ENCODE measurements at places on chromosomes 16 and 17.
A peak's percentile ranks its signal among the peaks of the same experiment; 100 is the strongest.

DNA sequence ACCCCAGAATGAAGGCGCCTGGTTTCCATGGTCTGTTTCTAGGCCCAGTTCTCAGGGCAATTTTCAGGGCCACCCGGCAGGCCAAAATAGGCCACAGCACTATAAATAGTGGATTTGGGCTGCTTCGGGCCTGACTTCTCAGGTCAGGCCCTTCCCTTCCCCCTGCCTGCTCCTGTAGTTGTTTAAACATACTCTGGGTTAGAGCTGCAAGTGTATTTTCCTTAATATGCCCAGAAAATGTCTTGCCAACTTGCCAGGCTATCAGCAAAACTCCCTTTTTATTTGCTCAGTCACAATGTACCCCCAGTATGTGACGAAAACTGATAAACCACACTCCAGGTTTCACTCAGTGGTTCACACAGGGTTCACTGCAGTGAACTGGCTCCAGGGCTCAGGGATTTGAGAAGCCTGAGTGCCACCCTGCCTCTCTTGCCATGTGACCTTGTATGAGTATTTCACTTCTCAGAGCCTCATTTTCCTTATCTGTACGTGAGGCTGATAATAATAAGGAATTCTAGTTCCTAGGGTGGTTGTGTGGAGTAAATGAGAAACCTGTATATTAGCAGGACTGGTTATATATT lies 76.5 kb downstream of the GPRC5B start:
- no peak for DNase-seq

GRCh38 chr16:65271996-65272395 lies 150.1 kb upstream of the CDH11 start:
- DNase-seq = no peak

- DNase-seq = no peak
Observed at GRCh38 chr17:80468781-80469493, 7.5 kb downstream of the NPTX1 start.

GRCh38 chr17:32722733-32723132 lies 154.2 kb downstream of the MYO1D start:
- DNase-seq = no peak

DNA sequence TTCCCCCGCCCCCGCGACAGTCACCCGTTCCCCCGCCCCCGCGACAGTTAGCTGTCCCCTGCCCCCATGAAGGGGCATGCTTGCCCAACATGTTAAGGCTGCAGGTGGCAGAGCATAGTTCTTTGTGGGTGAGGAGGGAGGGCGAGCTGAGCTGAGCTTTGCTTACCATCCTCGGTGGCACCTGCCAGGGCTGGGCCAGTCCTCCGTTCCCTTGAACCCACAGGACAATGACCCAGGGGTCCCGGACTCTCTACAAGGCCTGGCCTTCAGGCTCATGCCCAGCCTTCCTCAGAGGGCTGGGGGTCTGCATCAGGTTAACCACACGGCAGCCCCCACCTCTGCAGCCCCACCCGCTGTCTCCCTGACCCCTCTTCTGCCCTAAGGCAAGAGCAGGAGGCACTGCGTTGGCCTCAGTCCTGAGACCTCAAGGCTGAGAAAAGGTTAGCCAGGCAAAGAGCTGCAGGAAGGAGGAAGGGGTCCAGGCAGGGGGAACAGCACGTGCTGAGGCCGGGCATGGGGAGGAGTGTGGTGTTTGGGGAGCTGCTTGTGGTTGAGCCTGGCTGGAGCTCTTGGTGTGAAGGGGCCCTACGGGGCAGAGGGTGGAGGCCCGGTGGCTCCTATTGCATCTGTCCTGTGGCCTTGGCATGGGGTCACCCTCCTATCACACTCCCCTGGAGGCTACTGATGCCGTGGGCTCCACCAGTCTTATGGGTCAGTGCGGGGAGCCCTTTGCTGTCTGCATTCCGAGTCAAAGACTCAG lies 11.4 kb upstream of the DOC2B start:
- DNase-seq = no peak

- no peak for DNase-seq
Observed at GRCh38 chr17:43027091-43028032, 2.3 kb downstream of the RND2 start.

DNA sequence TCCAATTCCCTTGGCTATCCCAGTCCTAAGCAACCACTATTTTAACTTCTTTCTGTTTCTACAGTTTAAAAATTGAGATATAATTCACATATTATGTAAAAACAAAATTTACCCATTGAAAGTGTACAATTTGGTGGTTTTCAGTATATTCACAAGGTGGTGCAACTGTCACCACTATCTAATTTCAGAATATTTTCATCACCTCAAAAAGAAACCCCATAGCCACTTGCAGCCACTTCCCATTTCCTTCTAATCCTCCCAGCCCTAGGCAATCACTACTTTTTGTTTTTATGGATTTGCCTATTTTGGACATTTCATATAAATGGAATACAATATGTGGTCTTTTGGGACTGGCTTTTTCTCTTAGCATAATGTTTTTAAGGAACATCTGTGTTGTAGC lies 36.1 kb upstream of the NACA2 start:
- DNase-seq = no peak

DNA sequence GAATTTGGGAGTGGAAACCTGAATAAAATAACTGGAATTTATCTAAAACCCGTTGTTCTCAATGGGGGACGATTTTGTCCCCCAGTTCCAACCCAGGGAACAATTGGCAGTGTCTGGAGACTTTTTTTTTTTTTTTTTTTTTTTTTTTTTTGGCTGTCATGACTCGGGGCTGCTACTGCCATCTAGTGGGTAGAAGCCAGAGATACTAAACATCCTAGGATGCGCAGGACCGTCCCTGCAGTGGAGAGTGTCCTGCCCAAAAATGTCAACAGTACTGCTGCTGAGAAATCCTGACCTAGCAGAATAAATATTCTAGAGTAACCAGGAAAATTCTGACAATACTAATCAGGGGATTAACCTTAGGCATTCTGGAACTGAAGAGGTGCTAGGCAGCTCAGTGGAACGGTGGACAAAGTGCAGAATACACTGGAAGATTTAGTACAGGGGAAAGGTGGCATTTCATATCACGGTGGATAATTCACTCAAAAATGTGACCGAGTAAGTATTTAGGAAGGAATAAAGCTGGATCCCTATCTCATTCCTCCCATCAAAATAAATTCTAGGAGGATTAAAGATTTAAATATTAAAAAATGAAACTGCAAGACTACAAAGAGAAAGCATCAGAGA lies 107.6 kb downstream of the SPECC1 start:
- DNase-seq = peak; percentile 8

GRCh38 chr16:5176505-5176904 lies 78.9 kb upstream of the EEF2KMT start:
- no peak for DNase-seq

DNA sequence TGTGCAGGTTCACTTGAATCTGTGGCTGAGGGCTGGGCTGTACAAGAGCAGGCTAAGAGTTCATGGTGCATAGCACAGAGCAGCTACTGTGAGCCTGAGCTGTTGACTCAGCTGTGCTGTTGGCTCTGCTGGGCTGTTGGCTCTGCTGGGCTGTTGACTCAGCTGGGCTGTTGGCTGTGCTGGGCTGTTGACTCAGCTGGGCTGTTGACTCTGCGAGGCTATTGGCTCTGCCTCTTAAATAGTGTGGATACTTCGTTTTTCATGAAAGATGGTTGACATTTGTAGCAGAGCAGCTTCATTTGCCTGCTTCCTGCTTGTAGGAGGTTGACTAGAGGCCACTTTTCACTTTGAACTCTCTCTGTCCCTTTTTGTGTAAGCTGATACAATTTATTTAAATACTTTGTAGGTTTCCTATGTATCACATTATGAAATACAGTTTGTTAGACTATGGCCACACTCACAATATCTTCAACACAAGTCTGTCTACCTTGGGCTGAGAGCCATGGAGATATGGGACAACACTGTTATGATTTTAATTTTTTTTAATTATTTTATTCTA lies 40.3 kb upstream of the CCNF start:
- no peak for DNase-seq

DNA sequence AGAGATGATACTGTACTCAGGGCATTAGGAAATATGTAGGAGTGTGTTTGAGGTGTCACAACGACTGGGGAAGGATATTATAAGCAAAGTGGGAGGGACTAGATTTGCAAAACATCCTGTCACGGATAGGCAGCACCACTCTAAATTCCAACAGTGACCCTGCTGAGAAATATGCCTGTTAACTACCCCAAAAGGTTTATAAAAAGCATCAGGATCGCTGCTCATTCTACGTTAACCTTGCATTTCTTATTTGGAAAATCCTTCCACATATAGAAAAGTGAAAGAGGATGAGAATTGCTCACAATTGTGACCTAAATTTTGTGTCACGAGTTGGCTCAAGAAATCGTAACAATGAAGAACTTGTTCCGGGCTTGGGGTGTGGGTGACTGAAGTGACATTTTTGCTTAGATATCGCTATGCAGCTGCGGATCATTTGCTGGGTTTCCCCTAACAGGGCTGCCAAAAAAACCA lies 51.6 kb downstream of the N4BP1 start:
- no peak for DNase-seq

DNA sequence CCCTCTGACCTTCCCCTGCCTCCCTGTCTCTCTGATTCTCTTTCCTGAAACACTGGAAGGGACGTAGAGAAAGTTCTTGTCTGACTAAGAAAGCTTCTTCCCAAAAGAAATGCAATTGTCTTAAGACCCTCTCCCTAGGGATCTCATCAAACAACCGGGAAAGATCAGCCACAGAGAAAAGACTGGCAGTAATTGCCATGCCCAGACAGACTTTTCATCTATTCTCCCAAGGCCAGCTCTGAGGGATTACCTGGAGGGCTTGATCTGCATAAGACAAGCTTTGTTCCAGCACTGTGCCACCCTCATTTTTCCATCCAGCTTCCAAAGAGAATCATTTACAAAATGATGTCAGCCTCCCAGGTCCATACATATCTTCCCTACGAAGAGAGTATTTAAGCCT lies 38.8 kb upstream of the HS3ST3A1 start:
- no peak for DNase-seq

- no peak for DNase-seq
Observed at GRCh38 chr16:78597809-78598570, 498.5 kb downstream of the WWOX start.

DNA sequence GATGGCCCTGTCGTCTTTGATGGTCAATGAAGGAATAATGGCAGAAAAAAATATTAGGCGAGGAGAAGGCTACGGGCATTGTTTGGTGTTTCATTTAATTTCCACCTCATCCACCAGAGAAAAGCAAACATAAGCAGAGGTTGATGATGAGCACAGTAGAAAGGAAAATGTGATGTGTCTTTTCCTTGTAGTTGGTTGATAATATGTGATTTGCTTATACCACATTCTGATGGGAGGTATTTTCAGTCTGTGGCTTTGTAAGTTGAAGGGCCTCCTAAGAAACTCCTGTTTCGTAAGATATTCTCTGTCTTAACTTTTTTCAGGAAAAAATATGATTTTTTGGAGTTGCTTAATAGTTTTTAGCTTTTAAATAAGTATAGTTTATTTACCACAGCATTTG lies 215.7 kb downstream of the PRKCA start:
- DNase-seq = no peak

DNA sequence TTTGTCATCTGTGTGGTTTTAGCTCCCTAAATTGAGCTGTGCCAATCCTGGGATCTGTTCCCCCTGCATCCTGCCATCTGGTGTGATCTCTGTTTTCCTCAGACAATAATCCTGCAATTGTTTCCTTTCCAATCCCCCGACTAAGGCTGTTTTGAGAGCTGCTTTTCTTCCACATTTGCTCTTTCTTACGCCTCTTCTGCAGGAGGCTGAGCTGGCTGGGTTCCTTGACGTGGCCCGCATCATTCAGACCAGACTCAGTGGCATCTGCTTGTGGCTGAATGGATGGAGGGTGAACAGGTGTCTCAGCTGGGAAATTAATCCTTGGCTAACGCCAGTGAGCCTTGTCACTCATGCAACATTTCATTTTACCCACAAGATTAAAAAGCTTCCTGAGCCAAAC lies 9.8 kb upstream of the MED9 start:
- DNase-seq = no peak

- no peak for DNase-seq
Observed at GRCh38 chr16:85858984-85859817, 39.8 kb upstream of the IRF8 start.

- no peak for DNase-seq
Observed at GRCh38 chr17:78318843-78319242, 41.0 kb downstream of the SOCS3 start.

- no peak for DNase-seq
Observed at GRCh38 chr17:53191878-53192277, 630.8 kb upstream of the KIF2B start.

- DNase-seq = no peak
Observed at GRCh38 chr17:3678095-3678820, 9.6 kb downstream of the EMC6 start.

- DNase-seq = no peak
Observed at GRCh38 chr17:17613708-17614114, 22.2 kb upstream of the PEMT start.

- no peak for DNase-seq
Observed at GRCh38 chr16:19844945-19845641, 39.6 kb downstream of the GPRC5B start.

DNA sequence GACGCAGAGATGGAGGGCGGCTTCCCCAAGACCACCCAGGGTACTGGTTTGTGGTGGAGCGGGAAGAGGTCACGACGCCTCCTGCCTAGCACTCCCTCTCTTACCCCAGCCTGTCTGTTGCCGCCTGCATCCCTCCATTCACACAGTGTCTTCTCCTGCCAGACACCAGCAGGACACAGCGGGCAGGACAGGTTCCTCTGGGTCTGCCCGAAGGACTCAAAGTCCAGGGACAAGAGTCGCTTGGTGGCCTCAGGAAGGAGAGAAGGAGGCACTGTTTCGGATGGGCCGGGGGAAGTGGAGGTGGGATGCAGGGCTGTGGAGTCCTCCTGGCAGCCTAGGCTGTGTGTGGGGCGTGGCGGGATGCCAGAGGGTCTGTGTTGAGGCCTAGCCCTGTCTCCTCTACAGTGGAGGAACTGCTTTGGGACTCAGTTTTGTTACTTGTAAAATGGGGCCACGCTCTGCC lies 19.6 kb upstream of the TNS4 start:
- DNase-seq = no peak

GRCh38 chr16:54070789-54071343 lies 215.7 kb downstream of the IRX3 start:
- no peak for DNase-seq

- no peak for DNase-seq
Observed at GRCh38 chr16:83338941-83339340, 468.8 kb upstream of the HSBP1 start.

- no peak for DNase-seq
Observed at GRCh38 chr17:6240001-6240400, 169.8 kb downstream of the WSCD1 start.

DNA sequence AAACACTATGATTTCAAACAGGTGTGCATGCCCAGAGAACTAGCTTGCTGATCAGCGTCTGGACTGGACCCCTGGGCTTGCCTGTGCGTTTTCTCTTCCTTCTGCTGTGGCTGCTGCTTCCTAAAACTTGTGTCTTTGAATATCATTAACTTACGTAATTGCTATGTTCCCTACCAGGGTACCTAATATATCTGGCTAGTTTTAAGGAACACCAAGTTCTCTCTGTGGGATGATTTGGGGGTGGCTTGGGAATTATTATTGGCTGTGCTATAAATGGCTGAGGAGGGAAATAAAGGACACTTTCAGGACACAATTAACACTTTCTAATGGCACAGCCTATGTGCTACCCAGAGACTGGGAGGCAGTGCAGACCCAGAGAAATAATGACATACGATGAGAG lies 606.0 kb upstream of the RBFOX1 start:
- no peak for DNase-seq

Data from stimulated activated CD4-positive, alpha-beta T cell treated with anti-CD3 and anti-CD28 coated beads, TNF-alpha, amount 100 ng/mL, for 1 hour (primary cell).